ENCODE measurements at places on chromosomes 1 and 21.
A peak's percentile ranks its signal among the peaks of the same experiment; 100 is the strongest.

DNA sequence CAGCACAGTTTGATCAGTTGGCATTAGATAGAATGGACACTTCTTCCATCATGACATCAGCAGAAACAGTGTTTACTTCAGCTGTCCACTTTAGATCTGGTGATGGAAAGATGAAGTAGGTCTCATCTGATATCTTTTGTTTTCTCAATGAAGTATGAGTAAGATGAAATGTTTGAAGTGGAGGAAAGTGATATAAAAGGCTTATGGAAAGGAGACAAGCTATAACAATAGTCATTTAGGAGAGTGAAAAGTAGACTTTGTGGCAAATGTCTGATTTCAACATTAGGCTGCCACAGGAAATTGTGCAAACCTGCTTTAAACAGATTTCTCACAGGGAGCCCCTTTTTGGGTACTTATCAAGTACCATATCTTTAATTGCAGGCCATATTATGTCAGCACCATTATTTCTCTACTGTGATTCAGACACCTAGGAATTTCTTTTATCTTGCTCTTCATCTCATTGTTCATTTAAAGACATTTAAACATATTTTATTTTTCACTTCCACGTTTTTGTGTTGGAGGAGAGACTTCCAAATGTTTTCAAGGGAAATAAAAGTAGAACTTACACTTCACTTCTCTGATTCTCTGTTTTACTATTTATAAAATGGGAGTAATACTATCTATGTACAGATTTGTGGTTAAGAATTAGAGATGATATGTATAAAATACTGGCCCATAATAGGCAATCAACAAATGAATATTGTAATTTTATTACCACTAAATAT, 18.1 kb downstream of the PDC start:
- no peak for DNase-seq

- no peak for DNase-seq
These were observed 1.6 kb upstream of the STK40 start for GRCh38 chr1:36387141-36387949.

- DNase-seq = no peak
These were observed 24.6 kb upstream of the TRAPPC10 start for GRCh38 chr21:43987509-43987908.

DNA sequence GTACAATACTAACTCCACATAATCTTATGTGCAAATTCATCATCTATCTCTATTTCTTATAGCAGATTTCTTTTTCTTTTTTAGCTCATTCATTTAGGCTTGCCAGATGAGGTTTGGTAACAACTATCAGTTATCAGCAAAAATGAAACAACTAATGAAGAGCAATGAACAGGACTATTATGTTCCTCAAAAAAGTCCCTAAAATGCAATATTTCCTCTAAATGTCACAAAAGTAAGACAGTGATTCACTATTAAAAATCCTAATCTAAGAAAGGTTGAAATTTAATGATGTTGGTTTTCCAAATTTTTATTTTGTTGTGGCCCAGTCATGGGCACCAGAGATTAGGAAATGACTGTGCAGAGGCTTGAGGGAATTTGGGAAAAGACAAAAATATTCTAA, 135.3 kb downstream of the PPIAL4G start:
- DNase-seq = no peak

- DNase-seq = no peak
These were observed 5.4 kb upstream of the KNCN start for GRCh38 chr1:46556822-46557221.

DNA sequence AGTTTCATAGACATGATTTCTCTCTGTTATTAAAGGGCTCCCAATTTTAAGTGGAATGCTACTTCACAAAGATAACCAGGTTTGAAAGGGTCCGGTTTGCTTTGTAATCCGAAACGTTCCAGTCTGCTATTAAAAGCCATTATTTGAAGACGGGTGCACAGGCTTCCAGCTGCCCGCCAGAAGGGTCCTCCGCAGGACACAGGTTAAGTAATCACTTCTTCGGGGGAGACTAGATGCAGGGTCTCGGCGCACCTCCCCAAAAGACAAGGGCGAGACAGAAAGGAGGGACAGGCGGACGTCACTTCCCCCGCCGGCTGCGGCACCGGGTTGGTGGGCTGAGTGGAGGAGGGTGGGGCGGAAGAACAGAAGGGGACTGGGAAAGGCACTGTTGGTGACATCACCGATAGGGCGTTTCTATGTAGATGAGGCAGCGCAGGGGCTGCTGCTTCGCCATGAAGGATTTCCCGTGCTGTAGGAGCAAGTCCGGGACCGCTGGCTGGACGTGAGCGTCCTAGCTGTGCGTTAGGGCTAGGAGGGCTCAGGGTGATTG, 8.9 kb downstream of the RNU1-2 start:
- DNase-seq = peak; percentile 98

GRCh38 chr1:24021403-24022266, 41.5 kb upstream of the SRSF10 start:
- no peak for DNase-seq

Data from activated CD4-positive, alpha-beta T cell treated with anti-CD3 and anti-CD28 coated beads for 24 hours (primary cell).